ENCODE measurements at places on chromosomes 6 and 20. TPM values are rescaled to one million over a fixed set of nuclear protein-coding genes. Genes with fewer than 3 reads are reported as not detected.

TNF gene
- 1.4 TPM for total RNA-seq

PSORS1C2 gene
- total RNA-seq: not detected

TRIM31 gene
- 278 TPM for total RNA-seq

SLC17A2 gene
- total RNA-seq: not detected

LAMA4 gene
- total RNA-seq: 31.8 TPM

IL17F gene
- not detected for total RNA-seq

TFEB gene
- 24.3 TPM for total RNA-seq

PROCR gene
- total RNA-seq: 7.8 TPM

B3GAT2 gene
- total RNA-seq: not detected

EYS gene
- 1.3 TPM for total RNA-seq

BTN1A1 gene
- total RNA-seq: not detected

BTNL2 gene
- total RNA-seq: not detected

LAMP5 gene
- 0.27 TPM for total RNA-seq

IRF4 gene
- 11.0 TPM for total RNA-seq

ANKRD6 gene
- 2.7 TPM for total RNA-seq

KCNG1 gene
- 15.2 TPM for total RNA-seq

GABRR1 gene
- 0.11 TPM for total RNA-seq

HLA-DRA gene
- total RNA-seq: 29.3 TPM

SLC44A4 gene
- total RNA-seq: 988 TPM

COL21A1 gene
- 2.8 TPM for total RNA-seq

SLC39A7 gene
- total RNA-seq: 128 TPM

C6orf58 gene
- total RNA-seq: not detected

KIF13A gene
- total RNA-seq: 40.5 TPM

CABLES2 gene
- 7.8 TPM for total RNA-seq

Data from left colon (tissue), 2 donors.